ENCODE measurements at places on chromosomes 4 and X. TPM values are rescaled to one million over a fixed set of nuclear protein-coding genes. Genes with fewer than 3 reads are reported as not detected.

Gene EGFL6
- total RNA-seq, result 4.0 TPM

Gene HSFX4
- total RNA-seq, result not detected

GRCh38 chr4:48175328-48175727 is 41.3 kb upstream of the TXK start:
- H3K27ac ChIP-seq, result no peak overlapping the region
- no peak for DNase-seq
- no peaks in the 10 kb centered on the region for H3K36me3 ChIP-seq
- no peaks in the 10 kb centered on the region for H3K4me1 ChIP-seq
- no peak overlapping the region for H3K4me3 ChIP-seq

- no peaks in the 10 kb centered on the region for H3K36me3 ChIP-seq
- H3K27ac ChIP-seq, result no peak overlapping the region
- peaks cover 2% of the 10 kb centered on the region for H3K4me1 ChIP-seq
- no peak overlapping the region for H3K4me3 ChIP-seq
- DNase-seq, result no peak
- no peaks in the 10 kb centered on the region for H3K27me3 ChIP-seq
Measured at GRCh38 chr4:151679231-151679630, 81.6 kb downstream of the GATB start.

- H3K4me3 ChIP-seq, result no peak overlapping the region
- H3K36me3 ChIP-seq, result no peaks in the 10 kb centered on the region
- H3K27me3 ChIP-seq, result no peaks in the 10 kb centered on the region
- no peak overlapping the region for H3K27ac ChIP-seq
- peak; percentile 73 for DNase-seq
- peaks cover 16% of the 10 kb centered on the region for H3K4me1 ChIP-seq
Measured at GRCh38 chr4:15774020-15774420, 4.1 kb upstream of the CD38 start.

GRCh38 chr4:181897935-181898334 is 345.3 kb upstream of the TENM3 start:
- no peak overlapping the region for H3K27ac ChIP-seq
- no peaks in the 10 kb centered on the region for H3K27me3 ChIP-seq
- no peaks in the 10 kb centered on the region for H3K36me3 ChIP-seq
- no peak overlapping the region for H3K4me3 ChIP-seq

- H3K36me3 ChIP-seq, result no peaks in the 10 kb centered on the region
Measured at GRCh38 chr4:120688791-120689190, 233.7 kb downstream of the PRDM5 start.

DNA sequence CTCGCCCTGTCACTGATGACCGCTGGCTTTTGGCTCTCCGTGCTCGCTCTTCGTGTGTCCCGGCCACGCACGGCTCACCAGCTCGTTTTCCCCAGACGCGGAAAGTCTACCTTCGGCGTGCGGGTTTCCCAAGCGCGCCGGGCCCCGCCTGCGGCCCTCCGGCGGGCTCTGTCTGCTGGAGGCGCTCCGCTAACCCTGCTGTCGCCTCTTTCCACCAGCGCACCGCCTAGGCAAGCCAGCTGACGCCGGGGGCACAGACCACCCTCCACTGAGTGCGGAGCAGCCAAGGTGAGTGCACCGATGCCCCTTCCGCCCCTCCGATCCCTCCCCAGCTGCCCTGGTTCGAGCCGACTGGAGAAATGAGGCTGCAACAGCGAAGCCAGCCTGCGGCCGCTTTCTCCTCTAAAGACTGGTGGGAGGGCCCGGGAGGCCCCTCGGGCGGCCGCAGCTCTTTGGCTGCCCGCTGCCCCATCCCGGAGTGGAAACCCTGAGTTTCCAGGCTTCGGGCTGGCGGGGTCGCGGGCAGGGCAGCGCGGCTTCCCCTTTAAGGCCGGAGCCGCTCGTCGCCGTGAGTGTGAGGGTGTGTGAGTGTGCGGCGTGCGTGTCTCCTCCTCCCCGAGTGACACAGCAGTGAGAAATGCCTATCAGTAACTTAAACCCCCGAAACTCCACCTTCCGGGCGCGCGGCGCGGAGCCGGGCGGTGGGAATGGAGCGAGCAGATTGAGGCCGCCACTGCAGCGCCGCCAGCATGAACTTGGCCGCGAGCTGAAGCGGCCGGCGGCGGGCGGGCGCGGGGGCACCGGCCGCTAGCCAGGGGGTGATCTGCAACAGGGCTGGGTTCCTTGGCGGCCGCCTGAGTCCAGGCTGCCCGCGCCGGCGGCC is at the start of gene MAMLD1:
Gene MAMLD1 (plus strand): TSS at position 719 of the 883 bp plus-strand sequence. CDS start 82,200 bp downstream, outside the sequence.
- DNase-seq, result peak; percentile 64
- no peaks in the 10 kb centered on the region for H3K27me3 ChIP-seq
- no peaks in the 10 kb centered on the region for H3K36me3 ChIP-seq
- H3K27ac ChIP-seq, result peak within 1 kb of the TSS; percentile 82
- H3K4me3 ChIP-seq, result peak within 1 kb of the TSS; percentile 61

DNA sequence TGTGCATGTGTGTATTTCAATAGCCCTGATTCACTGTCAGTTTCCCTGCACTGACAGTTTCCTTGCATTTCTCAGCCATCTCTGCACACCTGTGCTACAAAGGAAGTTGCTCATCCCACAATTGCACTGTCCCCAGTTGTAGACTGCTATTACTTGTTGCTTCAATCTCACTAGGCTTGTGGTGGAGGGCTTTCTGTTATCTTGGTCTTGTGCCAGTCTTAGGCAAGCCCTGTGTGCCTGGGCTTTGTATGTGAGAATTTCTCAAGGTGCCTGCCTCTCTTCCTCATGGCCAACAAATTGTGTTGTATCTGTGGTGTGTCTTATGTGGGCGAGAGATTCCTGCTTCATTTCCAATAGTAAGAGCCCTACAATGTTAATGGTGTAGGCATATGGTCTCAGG is 467.4 kb downstream of the GRIA2 start:
- no peaks in the 10 kb centered on the region for H3K27me3 ChIP-seq
- DNase-seq, result no peak
- H3K27ac ChIP-seq, result no peak overlapping the region
- H3K36me3 ChIP-seq, result no peaks in the 10 kb centered on the region
- no peak overlapping the region for H3K4me3 ChIP-seq

DNA sequence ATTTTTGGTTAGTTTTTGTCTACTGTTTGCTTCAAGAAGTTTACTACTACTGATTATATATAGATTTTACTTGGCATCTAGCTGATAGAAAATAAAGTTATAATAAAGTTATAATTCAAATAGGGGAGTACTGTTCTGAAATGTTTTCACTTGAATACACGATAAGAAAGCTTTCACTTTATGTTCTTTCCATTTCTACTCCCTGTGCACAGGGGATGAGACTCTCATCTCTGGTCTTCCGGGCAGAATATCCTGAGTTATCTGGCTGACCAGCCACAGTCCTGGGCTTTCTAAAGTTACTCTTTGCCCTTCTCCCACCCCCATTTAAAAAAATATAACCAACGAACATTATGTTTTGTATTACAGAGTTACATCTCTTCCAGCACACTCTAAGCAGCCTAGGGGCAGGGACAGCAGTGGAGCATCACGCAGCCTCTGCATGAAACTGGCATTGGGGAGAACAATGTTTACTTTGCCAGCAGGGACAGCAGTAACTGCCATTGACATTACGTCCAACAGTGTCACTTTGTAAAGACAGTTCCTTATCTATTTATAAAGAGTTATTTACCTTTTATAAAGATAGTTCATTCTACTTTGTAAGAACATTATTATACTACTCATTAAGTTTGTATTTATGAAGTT is 64.3 kb downstream of the METTL14 start:
- H3K4me3 ChIP-seq, result no peak overlapping the region
- no peaks in the 10 kb centered on the region for H3K4me1 ChIP-seq
- H3K27ac ChIP-seq, result no peak overlapping the region
- no peaks in the 10 kb centered on the region for H3K27me3 ChIP-seq
- H3K36me3 ChIP-seq, result peaks cover 4% of the 10 kb centered on the region

GRCh38 chr4:139791681-139792080 is 126.1 kb downstream of the MGST2 start:
- no peaks in the 10 kb centered on the region for H3K36me3 ChIP-seq
- peaks cover 10% of the 10 kb centered on the region for H3K4me1 ChIP-seq
- H3K27me3 ChIP-seq, result no peaks in the 10 kb centered on the region
- H3K4me3 ChIP-seq, result no peak overlapping the region
- no peak overlapping the region for H3K27ac ChIP-seq

DNA sequence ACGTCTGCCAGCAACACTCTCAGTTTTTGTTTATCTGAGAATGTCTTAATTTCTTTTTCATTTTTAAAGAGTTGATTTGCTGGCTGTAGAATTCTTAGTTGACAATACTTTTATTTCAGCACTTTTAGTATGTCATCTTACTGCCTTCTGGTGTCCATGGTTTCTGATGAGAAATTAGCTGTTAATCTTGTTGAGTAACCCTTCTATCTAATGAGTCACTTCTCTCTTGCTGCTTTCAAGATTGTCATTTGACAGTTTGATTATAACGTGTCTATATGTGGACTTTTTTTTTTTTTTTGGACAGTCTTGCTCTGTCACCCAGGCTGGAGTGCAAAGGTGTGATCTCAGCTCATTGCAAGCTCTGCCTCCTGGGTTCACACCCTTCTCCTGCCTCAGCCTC is 24.0 kb upstream of the TMEM255A start:
- no peak overlapping the region for H3K27ac ChIP-seq
- H3K36me3 ChIP-seq, result no peaks in the 10 kb centered on the region
- H3K27me3 ChIP-seq, result no peaks in the 10 kb centered on the region

DNA sequence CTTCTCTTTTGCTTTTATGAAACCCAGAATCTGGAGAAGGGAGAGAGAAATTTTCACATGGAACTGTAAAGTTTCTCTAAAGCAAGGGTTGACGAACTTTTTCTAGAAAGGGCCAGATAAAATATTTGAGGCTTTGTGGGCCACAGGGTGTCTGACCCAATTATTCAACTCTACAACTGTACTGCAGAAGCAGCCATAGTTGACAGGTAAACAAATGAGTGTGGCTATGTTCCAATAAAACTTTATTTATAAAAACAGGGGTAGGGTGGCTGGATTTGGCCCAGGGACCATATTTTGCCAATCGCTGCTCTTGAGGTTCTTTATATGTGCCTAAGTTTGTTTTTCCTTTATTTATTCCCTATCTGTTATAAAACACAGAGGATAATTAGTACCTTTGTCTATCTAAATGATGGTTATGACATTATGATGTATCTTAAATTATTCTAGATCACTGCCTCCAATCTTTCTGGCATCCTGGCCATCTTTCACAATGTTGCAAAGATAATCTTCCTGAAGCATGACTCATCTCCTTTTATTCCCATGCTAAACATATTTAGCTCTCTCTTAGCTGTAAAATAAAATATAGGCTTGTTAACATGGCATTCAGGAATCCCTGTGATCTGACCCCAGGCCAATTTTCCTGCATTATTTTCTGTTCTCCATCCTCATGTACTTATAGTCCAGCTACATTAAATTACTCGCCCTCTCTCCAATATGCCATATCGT is 106.8 kb upstream of the CBLL2 start:
- no peak overlapping the region for H3K27ac ChIP-seq
- H3K36me3 ChIP-seq, result no peaks in the 10 kb centered on the region
- no peaks in the 10 kb centered on the region for H3K4me1 ChIP-seq
- DNase-seq, result no peak
- H3K27me3 ChIP-seq, result no peaks in the 10 kb centered on the region
- no peak overlapping the region for H3K4me3 ChIP-seq

DNA sequence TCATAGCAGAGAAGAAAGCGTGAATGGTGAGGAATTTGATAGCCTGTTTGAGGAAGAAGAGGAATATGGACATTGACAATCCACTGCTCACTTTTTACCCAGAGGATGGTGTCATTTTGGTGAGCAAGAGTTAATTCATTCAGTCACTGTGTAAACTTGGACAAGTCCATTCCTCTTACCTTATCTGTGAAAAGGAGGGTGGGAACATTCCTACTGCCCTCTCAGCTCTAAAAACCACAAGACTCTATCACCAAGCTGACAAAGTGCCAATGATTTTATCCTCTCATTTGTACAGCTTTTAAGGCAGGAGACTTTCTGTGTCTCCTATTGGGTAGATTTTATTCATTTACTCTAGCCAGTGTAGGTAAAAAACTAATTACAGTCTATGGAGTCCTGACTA is 103.8 kb downstream of the LUZP4 start:
- H3K27me3 ChIP-seq, result no peaks in the 10 kb centered on the region
- peak overlapping the region; percentile 64 for H3K27ac ChIP-seq
- H3K36me3 ChIP-seq, result no peaks in the 10 kb centered on the region
- no peak overlapping the region for H3K4me3 ChIP-seq

DNA sequence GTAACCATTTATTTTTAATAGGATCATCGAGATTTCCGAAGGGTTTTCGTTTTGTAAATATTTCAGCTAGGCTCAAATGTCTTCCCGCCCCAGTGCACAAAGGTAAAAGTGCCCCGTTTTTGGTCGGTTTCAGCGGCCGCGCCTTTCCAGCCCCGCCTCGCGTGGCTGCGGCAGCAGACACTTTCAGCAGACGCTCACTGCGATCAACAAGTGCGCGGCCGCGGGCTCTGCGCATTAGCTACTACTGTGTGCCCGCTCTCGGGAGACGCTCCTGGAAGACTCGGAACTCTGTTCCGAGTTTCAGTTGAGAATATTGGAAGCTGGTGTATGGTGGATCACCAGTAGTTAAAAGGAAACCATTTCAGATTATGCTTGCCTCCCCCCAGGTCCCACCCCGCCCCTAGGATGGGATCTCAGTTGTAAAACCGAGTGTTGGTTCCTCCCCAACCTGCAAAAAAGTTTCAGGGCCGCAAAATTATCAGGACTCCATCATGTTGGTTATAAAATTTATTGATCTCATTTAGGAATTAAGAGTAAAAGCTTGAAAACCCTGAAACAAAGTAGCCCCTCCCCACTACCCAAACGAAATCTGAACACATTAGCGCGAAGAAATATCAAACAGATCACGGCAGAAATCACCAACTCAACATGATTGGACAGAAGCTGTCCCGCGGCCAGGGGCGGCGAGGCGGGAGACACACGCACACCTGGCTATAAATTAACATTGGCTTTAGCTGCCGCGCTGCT is 2.2 kb downstream of the SOX3 start:
- no peak overlapping the region for H3K27ac ChIP-seq
- H3K4me3 ChIP-seq, result no peak overlapping the region
- H3K27me3 ChIP-seq, result no peaks in the 10 kb centered on the region
- H3K36me3 ChIP-seq, result no peaks in the 10 kb centered on the region
- no peak for DNase-seq
- no peaks in the 10 kb centered on the region for H3K4me1 ChIP-seq

GRCh38 chr4:109729718-109730618 is at the start of gene PLA2G12A:
PLA2G12A (minus strand) TSS chr4:109730070; CDS start chr4:109729809, 261 bp downstream.
- no peaks in the 10 kb centered on the region for H3K27me3 ChIP-seq
- H3K4me1 ChIP-seq, result no peaks in the 10 kb centered on the region
- H3K4me3 ChIP-seq, result peak within 1 kb of the TSS; percentile 98
- H3K27ac ChIP-seq, result peak within 1 kb of the TSS; percentile 85
- no peaks in the 10 kb centered on the region for H3K36me3 ChIP-seq
- DNase-seq, result peak; percentile 90

- H3K4me1 ChIP-seq, result no peaks in the 10 kb centered on the region
- H3K36me3 ChIP-seq, result no peaks in the 10 kb centered on the region
- no peak overlapping the region for H3K4me3 ChIP-seq
- H3K27me3 ChIP-seq, result no peaks in the 10 kb centered on the region
Measured at GRCh38 chr4:171441300-171441941, 371.8 kb upstream of the GALNTL6 start.

GRCh38 chr4:85953651-85954018 is 406.2 kb downstream of the MAPK10 start:
- H3K4me1 ChIP-seq, result no peaks in the 10 kb centered on the region
- H3K36me3 ChIP-seq, result no peaks in the 10 kb centered on the region
- H3K4me3 ChIP-seq, result no peak overlapping the region
- no peaks in the 10 kb centered on the region for H3K27me3 ChIP-seq
